ENCODE measurements at places on chromosomes 5 and 9.

- DNase-seq = no peak
These were observed 374.9 kb downstream of the TLE4 start for GRCh38 chr9:79946712-79947111.

DNA sequence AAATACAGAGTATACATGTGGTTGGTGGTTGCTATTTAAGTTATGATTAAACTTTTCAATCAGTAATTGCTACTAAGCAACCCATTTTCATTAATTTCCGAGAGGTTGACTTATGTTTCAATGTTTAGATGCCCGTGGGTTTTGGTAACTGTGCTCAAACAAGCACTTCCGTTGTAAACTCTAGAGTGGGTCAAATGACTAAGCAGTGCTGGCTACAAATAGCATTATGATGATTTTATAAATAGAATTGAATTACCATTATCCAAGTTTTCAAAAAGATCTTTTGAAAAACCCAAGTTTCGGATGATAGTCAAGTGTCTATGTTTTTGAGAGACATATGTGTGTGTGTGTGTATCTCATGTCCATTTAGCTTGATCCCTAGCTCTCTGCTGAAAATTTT is 2369.4 kb upstream of the ACO1 start:
- no peak for DNase-seq

DNA sequence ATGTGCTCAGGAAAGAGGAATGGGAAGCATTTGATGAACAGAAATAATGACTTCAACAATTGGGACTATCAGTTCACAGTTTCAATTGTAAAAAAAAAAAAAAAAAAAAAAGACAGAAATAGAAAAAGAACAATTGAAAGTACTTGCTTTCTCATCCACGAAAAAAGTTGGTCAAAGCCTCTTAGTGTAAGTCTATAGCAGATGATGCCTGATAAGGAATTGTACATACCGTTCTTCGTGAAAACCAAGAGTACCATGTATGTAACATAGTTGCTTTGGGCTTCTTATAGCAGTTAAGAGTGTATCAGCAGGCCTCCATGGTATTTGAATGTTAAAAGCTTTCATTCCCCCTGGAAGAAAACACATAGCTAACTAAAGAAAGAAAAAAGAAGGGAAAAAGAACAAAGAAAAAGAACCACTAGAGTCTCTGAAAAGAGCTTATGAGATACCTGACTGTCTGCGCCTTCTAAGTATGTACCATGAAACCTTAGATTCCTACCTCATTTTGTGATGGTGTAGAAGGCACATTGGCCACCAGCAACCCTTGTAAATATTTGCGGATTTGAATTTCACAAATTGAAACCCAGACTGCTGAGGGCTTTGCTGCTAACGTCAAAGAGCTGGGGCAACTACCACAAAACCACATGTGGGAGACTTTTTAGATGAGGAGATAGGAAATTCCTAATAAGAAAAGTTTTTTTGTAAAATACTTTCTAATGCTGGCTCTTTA is 75.2 kb downstream of the TMC1 start:
- no peak for DNase-seq

- DNase-seq = no peak
These were observed 543.0 kb downstream of the MAT2B start for GRCh38 chr5:164048359-164048926.

GRCh38 chr5:120464627-120465435 is 731 bp downstream of the PRR16 start:
- DNase-seq = no peak

DNA sequence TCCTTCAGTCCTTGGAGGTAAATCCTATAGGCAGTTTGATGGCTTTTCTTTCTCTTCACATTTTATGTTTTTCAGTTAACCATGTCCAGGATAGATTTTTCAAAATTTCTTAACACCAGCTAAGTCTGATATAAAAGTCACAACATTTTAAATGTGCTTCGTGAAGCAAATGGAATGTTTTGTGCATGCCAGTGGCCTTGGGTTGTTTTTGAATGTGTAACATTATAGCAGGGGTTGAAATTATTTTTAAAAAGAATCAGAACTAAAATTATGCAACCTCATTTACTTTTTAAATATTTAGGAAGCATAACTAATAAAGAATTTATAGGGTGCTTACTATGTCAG is 201.1 kb downstream of the ARHGEF28 start:
- no peak for DNase-seq

- no peak for DNase-seq
These were observed 54.8 kb upstream of the CDKN2AIPNL start for GRCh38 chr5:134466241-134467069.

DNA sequence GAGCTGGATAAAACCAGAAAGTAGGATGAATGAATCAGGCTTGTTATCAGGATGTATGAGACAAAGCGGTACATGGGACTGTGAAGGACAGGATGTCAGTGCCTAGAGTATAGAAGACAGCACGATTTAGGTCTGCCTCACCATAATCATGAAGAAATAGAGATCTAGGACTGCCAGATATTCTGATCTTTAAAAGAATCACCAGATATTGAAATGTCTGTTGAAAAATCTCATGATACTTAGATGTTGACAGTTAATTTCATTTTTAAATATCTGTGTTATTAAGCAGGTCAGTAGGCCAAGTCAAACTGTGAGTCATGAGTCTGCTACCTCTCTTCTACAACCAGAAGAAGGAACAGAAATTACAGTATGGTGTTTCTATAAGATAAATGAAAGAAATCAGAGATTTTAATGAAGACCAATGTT is 65.0 kb downstream of the ST8SIA4 start:
- no peak for DNase-seq

Measured in stimulated activated CD4-positive, alpha-beta T cell treated with anti-CD3 and anti-CD28 coated beads, TNF-alpha, amount 100 ng/mL, for 4 hours (primary cell).